ENCODE measurements at places on chromosomes 7 and 10.

GRCh38 chr7:143258831-143259230, 4.4 kb upstream of the GSTK1 start:
- DNase-seq = no peak

DNA sequence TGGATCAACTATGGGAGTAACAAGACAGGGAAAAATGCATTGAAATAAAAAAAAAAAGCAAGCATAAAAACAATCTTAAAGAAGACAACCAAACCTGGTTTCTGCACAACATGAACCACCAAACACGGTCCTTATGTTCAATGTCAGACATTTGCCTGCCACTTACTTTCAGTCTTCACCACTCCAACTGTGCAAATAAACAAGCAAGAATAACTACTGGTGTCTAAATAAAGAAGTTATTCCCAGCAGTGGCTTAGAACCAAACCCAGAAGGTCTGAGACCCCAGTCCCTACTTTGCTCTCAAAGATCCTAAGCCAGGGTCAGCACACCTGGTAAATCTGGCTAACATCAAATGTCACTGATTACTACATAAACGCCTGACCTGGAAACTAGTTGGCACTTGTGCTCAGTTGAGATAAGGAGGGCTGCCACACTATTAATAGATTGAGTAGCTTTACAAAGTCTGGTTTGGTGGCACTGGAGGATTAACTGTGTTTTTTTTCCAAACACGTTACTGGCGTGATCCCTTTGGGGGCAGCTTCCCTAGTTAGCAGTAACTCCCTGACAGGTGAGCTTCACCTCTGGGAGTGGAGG, 62.7 kb upstream of the ABLIM1 start:
- DNase-seq = no peak

DNA sequence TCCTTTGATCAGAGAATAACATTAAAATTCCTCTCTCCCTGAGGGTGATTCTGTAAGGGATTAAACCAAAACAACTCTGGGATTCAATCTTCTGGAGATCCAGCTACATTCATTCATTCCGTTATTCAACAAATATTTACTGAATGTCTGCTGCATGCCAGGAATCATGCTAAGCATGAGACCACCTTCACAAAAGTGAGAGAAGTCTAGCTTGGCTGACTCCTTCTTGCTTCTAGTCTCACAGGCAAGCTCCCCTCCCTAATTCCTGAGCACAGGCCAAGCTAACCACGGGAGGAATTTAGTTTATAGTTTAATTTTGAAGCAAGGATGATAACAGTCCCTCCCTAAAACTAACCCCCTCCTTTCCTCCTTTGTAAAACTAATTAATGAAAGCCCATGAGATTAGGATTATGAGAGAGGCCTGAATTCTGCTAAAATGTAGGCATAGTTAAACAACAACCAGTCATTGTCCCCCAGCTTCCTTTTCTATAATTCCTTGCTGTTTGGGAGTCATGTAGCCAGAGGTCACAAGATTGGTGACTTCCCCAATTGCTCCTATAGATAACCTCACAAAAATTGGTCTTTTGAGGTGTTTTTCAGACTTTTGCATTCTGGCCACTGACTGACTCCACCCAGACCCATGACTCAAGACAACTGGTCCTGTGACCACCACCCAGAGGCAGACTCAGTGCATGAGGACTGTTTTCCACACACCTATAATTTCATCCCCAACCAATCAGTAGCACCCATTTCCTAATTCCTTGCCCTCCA, 113.5 kb downstream of the ITGB8 start:
- no peak for DNase-seq

DNA sequence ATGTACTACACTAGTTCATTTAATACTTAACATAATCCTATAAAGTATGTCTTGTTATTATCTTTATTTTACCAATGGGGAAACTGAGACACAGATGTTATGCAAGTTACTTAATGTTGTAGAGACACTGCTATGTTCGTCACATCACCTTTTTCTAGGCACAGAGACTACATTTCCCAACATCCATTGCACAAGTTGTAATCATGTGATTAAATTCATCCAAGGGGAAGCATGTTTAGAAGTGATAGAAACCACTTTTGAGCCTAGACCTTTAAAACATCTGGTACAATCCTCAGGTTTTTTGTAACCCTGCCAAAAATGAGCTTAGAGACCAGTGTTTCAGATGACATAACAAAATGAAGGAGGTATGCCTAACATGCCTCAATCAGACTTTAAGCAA, 386.8 kb upstream of the HPS1 start:
- DNase-seq = no peak

GRCh38 chr7:106583706-106584690, 77.0 kb downstream of the CCDC71L start:
- no peak for DNase-seq

DNA sequence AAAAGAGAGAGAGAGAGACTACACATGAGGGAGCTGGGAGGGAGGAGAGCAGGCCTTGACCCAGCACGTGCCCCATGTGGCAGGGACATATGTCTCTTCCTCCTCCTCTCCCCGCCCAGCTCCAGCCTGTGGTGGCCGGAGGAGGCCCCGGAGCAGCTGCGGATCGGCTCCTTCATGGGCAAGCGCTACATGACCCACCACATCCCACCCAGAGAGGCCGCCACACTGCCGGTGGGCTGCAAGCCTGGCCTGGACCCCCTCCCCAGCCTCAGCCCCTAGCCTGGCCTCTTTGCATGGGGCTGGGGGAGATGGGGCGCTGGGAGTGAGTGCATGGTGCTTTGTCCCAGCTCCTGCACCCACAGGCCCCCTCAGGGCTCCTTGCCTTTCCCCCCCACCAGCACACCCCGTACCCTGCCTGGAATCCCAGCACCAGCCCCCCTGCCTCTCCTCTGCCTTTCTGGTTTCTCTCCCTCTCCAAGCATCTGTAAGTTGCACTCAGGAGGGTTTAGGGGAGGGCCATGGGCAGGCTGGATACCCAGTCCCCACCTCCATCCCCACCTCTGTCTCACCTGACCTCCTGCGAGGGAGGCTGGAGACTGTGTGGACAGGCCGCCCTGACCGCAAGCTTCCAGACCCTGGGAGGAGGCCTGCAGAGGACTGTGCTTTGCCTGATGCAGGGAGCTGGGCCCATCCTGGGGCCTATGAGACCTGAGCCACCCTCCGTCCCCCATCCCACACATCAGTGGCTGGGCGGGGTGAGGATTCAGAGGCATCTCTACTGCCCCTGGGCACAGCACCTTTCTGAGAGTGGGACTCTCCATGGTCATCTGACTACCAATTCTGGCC, 4.8 kb downstream of the UPK3B start:
- no peak for DNase-seq

All from naive B cell (primary cell).